ENCODE measurements at places on chromosomes 3 and 15. TPM values are rescaled to one million over a fixed set of nuclear protein-coding genes. Genes with fewer than 3 reads are reported as not detected.
A peak's percentile ranks its signal among the peaks of the same experiment; 100 is the strongest.

Gene PLS1
- 9.5 TPM for total RNA-seq

DNA sequence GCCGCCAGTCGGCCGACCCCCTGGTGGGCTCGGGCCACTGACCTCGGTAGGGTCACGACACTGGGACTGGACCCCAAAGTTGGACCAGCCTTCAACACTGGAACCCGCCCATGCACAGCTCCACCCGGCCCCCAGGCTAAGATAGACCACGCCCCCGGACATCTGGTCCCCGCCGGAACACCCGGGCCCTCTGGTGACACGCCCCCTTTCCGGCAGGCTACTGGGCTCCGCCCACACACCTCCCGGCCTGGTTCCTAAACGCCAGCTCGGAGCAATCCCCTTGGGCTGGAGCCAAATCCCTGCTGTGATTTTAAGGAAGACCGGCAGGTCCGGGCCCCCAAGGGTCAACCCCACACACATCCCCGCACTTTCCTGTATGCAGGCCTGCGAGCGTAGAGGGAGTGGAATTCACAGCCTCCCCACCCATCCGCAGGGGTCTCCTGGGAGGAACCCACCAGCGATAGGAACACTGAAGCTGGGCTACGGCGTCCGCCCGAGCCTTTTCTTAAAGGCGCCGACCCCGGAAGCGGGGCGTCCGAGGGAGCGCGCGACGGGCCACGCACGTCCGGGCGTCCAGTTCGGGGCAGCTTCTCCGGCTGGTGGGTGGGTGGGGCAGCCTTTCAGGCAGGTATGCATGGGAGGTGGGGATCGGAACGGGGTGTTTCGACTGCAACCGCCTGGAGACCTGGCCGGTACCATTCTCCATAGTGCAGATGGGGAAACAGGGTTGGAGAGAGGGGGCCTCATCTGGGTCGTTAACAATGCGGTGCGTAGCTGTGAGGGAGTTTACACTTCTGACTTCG lies at the start of gene HEMK1:
HEMK1 (plus strand) TSS at position 576 of the 803 bp plus-strand sequence. CDS start 1,583 bp downstream, outside the sequence.
- DNase-seq = peak; percentile 80

GRCh38 chr15:59170295-59171066 lies 36.2 kb upstream of the LDHAL6B start:
- DNase-seq = peak; percentile 92

GRCh38 chr3:58720526-58720925 lies 54.0 kb upstream of the FAM3D start:
- DNase-seq = no peak

GRCh38 chr15:64792282-64792681 lies 16.9 kb upstream of the RBPMS2 start:
- no peak for DNase-seq

GRCh38 chr3:196774191-196774820 lies 34.6 kb downstream of the PAK2 start:
- no peak for DNase-seq

- peak; percentile 70 for DNase-seq
Measured at GRCh38 chr3:150765949-150766720, 3.2 kb upstream of the SIAH2 start.

Gene GNAT1
- not detected for total RNA-seq

- no peak for DNase-seq
Measured at GRCh38 chr3:10387881-10388609, 67.1 kb upstream of the SEC13 start.

DNA sequence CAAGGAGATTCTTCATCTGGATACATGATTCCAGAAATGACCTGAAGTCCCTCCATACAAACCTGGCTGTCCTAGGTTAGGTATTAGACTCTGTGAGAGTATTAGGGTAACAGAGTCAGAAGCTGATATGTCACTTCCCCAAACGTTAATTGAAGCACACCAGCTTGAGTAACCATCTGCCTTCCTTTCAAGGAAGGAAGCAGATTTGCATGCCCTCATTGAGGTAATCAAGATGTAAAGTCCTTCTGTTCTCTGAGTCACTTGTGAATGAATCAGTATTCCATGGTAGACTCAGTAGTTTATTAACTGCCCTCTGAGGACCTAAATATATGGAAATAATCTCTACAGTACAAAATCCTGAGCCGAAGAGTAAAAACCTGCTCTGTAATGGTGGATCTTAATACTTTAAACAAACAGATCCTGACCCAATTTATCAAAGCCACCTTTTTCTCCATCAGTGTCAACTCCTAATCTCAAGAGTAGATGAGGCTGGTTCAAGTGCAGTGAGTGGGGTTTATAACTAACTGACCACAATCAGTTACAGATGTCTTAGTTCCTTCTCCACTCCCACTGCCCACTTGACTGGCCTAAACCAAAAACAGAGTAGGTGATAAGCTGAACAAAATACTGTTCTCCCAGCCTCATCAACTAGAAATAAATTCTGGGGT lies 246.2 kb upstream of the CHRM5 start:
- DNase-seq = no peak

GRCh38 chr3:58464866-58465265 lies 27.0 kb upstream of the KCTD6 start:
- DNase-seq = no peak

Gene NTRK3
- 0.04 TPM for total RNA-seq

Gene SLC22A14
- not detected for total RNA-seq

DNA sequence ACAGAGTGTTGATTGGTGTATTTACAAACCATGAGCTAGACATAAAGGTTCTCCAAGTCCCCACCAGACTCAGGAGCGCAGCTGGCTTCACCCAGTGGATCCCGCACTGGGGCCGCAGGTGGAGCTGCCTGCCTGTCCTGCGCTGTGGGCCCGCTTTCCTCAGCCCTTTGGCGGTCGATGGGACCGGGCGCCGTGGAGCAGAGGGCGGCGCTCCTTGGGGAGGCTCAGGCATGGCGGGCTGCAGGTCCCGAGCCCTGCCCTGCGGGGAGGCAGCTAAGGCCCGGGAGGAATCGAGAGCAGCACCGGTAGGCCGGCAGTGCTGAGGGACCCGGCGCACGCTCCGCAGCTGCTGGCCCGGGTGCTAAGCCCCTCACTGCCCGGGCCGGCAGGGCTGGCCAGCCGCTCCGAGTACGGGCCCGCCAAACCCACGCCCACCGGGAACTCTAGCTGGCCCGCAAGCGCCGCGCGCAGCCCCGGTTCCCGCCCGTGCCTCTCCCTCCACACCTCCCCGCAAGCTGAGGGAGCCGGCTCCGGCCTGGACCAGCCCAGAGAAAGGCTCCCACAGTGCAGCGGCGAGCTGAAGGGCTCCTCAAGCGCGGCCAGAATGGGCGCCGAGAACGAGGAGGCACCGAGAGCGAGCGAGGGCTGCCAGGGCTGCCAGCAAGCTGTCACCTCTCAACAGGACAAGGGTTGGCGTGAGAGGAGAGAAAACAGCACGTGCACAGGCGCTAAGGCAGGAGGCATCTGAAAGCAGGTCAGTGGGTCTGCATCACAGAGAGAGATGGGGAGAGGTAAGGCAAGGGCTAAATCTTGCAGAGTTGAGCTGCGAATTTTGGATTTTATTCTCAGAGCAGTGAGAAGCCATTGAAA lies 5.9 kb upstream of the EPB42 start:
- DNase-seq = no peak

Gene BFSP2
- total RNA-seq = not detected

DNA sequence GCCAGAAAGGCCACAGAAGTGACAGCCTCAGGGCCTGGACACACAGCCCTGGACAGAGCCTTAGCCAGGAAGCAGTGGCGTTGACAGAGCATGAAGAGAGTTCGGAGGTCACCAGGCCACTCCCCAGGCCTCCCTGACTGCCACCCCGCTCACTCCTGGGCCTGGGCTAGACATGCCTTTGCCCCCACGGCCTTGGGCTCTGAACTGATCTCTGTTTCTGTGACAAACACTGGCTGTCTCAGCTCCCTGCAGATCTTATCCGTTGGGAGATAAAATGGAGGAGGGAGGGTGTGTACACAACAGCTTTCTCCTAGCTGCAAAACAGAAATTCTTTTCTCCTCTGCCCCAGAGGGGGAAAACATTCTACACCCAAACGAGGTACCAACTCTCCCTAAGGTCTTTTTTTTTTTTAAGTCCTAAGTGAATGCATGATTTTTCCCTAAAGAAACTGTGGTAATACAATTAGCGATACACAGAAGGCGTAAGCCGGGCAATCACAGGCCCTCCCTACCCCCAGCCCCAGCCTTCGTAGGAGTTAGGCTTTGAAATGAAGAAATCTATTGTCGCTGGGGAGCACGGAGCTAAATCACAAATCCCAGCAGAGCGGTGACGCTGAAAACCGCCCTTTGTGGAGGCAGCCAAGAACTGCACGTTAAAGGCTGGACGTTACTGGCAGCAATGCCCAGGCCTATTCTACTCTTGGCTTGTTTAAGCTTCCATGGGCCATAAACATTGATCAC lies 45.0 kb downstream of the SRGAP3 start:
- no peak for DNase-seq

DNA sequence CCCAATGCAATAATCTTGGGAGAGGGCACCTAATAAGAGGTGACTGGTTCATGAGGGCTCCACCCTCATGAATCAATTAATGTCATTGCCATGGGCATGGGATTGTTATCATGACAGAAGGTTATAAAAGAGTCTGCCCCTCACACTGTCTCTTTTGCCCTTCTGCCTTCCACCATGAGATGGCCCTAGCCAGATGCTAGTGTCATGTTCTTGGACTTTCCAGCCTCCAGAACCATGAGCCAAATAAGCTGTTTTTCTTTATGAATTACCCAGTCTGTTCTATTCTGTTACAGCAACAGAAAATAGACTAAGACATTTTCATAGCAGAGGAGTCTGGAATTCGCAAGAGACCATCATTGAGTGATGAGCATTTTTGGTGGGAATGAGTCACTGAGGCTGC lies 16.0 kb upstream of the RAD18 start:
- no peak for DNase-seq

Gene NEIL1
- 0.72 TPM for total RNA-seq

GRCh38 chr3:183697123-183697609 lies 431 bp upstream of the YEATS2 start:
- no peak for DNase-seq

DNA sequence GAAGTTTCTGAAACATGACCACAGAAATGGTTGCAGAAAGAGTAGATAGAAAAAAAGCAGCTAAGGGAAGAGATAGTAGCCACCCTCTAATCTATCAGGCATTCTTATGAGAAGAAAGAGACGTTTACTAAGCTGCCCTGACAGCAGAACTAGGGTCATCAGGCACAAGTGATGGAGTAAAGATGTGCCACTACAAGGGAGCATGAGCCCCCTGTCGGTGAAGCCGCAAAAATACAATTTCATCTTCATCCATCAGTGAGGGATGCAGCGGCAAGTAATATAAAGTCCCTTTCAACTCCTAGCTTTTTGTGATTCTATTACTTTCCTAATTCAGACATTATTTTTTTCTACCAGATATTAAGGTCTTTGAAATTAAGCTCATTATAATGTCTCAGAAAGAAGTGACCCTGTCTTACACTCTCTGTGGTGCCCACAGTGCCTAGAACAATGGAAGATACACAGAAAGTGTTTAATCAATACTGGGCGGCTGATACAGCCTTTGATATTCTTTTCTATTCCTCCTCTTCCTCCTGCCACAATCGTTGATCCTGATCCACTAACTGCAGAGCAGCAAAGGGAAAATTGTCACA lies 651.6 kb downstream of the NTRK3 start:
- peak; percentile 22 for DNase-seq

Gene FANCD2OS
- not detected for total RNA-seq
